ENCODE measurements at places on chromosomes 11 and 22.
A peak's percentile ranks its signal among the peaks of the same experiment; 100 is the strongest.

DNA sequence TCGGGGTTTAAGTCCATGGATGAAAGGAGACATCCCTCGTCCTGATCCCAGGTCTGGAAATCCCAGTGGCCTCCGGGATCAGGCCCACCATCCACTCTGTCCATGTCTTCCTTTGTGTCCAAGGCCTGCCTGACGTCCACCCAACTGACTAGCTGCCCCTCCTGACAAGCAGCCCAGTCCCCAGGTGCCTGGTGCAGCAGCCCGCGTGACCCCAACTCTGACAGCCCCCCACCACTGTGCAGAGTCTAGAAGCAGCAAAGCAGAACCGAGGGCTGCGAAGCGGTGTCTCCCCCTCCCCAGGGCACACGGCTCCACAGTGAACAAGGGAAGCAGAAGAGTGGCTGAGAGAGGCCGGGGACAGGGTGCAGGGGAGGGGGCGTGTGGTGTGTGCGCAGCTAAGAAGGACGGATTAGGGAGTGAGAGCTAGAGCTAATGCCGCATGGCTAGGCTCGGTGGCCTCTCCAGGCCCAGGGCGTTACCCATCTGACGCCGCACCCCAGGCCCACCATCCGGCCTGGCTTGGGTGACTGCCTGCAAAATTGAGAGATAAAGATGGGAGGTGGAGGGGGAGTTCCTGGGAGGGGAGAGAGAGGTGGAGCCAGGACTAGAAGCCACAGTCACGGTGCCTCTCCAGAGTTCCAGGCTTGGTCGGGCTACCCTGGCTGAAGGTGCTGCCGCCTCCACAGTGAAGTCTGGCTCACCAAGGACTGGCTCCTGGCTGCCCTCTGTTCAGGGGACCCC lies 16.6 kb upstream of the BAIAP2L2 start:
- no peak for DNase-seq

- no peak for DNase-seq
These were observed 293.3 kb upstream of the MPPED2 start for GRCh38 chr11:30879322-30880005.

GRCh38 chr22:23192133-23192532 lies 11.8 kb downstream of the BCR start:
- no peak for DNase-seq

DNA sequence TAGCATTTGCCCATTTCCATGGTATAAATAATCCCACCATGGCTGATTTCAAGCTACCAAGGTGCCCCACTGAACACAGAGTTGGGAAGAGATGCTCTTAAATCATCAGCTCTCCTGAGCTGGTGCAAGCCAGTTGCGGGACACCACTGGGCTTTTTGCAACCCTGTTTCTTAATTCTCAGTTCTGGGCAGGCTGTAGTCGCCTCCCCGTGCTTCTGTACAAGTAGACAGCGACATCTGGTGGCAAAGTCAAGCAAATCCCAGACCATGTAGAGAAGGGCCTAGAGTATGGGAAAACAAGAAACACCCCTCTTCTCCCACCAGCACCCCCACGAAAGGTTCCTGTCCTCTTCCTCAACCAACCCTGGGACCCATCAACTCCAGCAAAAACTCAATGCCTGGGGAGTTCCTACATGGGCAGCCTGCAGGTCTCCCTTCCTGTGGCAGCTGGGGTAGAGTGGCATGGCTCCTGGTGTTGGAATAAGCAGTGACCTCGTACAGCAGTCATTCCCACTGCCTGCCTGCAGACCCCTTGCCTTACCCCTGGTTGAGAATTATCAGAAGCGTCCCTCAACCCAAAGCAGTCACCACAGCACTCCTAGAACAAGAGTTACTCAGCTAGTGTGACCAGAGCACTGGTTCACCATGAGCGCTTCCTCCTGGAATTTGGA lies 68.4 kb downstream of the IGLL5 start:
- peak; percentile 36 for DNase-seq

DNA sequence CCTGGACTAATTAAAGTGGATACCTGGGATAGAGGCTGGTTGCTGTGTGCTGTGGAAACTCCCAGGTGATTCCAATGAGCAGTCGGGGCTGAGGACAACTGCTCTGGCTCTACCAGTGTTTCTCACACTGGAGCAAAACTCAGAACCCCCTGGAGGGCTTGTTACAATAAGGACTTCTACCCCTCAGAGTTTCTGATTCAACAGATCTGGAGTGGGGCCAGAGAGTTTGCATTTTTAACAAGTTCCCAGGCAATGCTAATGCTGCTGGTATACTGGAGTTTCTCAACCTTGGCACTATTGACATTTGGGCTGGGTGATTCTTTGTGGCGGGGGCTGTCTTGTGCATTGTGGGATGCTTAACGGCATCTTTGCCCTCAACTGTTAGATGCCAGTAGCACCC lies 353.7 kb downstream of the MIAT start:
- DNase-seq = no peak

- no peak for DNase-seq
These were observed 34.0 kb upstream of the P4HA3 start for GRCh38 chr11:74345420-74345819.

DNA sequence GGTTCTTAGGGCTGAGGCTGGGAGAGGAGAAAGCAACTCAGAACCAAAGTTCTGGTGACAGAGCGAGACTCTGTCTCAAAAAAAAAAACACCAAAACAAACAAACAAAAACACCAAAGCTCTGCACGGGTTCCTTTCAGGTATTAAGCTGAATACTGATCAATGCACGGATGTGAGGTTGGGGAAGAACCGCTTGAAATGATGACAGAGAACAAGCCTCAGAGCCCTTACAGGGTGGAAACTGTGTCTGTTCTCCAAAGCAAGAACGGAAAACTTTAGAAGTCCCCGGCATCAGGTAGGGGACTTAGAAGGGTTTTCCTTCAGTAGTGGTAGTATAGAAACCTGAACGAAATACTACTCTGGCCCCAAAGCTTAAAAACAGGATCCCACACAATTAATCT lies 260.0 kb downstream of the TBC1D22A start:
- DNase-seq = no peak

GRCh38 chr11:7490054-7490453 lies 4.7 kb downstream of the OLFML1 start:
- no peak for DNase-seq

GRCh38 chr11:47828284-47828683 lies 19.9 kb downstream of the NUP160 start:
- DNase-seq = no peak

GRCh38 chr11:46738887-46739286 lies 19.9 kb downstream of the F2 start:
- no peak for DNase-seq

- DNase-seq = peak; percentile 5
These were observed 711 bp downstream of the FDX1 start for GRCh38 chr11:110430267-110431050.

GRCh38 chr11:80443177-80443576 lies 1002.3 kb upstream of the TENM4 start:
- no peak for DNase-seq

DNA sequence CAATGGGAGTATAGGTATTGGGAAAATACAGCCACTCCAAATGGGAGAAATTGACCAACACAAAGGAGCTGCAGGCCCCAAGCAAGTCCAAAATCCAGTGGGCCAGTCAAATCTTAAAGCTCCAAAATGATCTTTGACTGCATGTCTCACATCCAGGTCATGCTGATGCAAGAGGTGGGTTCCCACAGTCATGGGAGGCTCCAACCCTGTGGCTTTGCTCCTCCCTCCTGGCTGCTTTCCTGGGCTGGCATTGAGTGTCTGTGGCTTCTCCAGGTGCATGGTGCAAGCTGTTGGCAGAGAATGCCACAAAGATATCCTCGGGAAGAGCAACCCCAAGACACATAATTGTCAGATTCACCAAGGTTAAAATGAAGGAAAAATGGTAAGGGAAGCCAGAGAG lies 80.8 kb downstream of the IGLL5 start:
- DNase-seq = no peak

DNA sequence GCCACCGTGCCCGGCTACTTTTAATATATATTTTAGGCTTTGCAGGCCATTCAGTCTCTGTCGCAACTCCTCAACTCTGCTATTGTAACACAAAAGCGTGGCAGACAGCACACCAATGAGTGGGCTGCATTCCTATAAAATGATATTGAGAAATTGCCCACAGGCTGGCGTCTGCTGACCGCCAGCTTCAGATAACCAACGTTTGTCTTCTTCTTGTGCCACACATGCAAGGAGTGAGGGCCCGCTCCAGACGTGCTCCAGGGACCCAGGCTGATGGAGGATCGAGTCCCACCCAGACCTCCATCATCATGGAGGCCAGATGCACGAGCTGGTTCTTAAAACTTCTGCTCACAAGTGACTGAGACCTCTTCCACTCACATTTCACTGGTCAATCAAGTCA lies 35.4 kb upstream of the LINC01488 start:
- no peak for DNase-seq

GRCh38 chr22:31861226-31861840 lies 83.0 kb upstream of the YWHAH start:
- DNase-seq = peak; percentile 16

GRCh38 chr22:41842996-41843970 lies 10.4 kb downstream of the SREBF2 start:
- DNase-seq = no peak

- DNase-seq = no peak
These were observed 28.2 kb downstream of the HSD17B12 start for GRCh38 chr11:43708776-43709175.

GRCh38 chr11:12275818-12276217 lies 101.6 kb upstream of the PARVA start:
- DNase-seq = no peak

DNA sequence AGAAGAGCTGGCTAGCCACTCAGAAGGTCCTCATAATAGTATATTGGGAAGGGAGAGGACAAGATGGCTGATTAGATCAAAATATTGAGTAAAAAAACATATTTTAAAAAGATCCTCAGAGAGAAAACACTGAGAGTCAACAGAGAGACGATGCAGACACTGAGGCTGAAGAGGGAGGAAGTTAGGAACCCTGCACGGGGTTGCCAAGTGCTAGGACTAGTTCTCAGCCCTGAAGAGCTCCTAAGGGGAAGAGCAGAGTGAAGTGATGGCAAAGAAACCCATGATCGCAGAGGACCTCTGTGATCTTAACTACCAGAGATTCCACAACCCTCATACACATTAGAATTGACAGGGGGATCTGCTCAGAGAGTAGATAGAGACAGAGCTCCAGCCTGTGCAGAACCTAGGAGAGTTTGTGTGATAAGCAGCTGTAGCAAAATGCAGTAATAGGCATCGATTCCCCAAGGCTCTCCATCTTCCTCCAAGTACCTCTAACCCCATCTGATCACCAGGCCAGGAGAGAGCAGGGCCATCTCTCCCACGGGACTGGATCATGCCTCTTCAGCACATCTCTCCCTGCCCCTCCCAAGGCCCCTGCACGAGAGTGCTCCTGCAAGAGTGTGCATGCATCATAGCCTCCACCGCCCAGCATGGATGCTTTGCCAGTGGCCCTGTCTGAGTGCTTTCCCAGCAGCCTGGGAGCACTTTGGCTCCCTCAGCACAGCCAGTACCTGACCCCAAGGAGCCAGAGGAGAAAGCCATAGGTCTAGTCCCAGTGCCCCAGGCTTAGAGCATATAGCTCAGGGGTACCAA lies 41.2 kb upstream of the ARL14EP start:
- DNase-seq = no peak

GRCh38 chr11:96328395-96329010 lies 14.5 kb downstream of the MAML2 start:
- DNase-seq = no peak

DNA sequence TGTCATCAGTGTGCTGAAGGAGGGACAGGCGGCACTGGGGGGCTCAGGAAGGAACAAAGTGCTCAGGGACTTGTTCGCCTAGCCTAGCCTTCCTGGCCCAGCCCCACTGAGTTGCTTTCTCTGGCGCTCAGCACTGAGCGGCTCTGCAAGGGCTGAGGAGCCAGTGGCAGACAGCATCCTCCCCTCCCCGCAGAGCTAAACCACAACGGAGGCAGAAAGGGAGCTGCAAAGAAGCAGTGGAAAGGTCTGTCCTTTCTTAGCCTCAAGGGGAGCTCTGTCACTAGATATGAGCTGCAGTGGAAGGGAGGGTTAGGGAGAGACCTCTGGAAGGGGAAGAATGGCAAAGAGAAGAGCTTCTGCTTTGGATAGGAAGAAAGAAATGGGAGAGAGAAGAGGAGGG lies 89.7 kb upstream of the PHOX2A start:
- DNase-seq = no peak

DNA sequence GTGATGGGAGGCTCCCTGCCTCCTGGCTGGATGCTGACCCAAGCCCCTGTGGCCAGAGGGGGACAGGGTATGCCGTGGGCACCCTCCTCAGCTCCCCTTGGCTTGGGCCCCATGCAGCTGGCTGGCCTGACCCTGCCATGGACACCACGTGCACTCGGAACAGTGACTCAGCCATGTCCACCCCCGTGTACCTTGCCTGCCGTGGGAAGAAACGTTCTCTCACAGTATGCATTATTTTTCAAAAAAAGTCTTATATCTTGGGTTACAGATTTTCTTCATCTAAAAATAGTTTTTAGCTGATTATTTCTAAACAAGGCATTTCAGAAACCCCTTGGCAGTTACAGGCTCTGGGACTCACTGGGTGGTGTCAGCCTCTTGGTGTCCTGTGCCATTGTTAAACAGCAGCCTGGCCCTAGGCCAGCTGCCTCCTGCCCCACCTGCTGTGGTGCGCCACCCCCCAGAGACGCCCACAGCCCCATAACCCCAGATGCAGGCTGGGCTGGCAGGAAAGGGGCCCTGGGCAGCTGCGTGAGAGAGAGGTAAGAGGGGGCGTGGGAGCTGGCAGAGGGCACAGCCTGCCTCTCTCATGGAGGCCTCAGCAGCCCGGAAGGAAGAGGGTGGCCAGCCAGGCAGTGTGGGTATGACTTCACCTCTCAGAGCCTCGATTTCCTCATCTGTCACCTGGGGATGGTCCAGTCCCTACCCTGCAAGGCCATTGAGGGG lies 99.8 kb downstream of the MORC2 start:
- DNase-seq = no peak

DNA sequence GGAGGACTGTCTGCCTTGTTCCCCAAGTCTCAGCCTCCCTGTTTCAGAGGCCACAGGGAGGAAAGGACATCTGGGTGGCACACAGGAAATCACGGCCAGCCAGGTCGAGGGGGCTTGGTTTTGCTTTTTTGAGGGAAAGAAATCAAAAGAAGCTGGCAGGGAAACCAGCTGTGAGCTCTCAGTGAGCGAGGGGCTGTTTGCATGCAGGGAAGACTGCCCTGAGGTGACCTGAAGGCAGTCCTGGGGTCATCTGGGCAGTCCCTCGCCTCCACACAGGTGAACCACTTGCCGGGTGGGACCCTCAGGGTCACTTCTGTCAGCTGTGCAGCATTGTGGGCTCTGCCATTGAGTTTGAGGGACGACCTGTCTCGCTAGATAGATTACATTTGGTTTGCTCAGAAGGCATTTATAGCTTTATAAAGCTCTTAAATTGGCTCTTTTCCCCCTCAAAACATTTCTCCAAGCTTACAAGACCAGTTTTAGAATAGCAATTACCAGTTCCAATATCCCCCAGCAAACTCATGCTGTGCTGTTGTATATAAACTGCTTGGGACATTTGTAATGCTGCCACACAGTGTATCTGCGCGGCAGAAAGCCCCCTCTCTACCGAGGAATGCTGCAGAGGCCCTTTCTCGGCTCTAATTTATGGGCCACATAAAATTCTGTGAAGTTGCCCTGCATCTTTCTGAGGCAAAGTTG lies 28.3 kb downstream of the PKNOX2 start:
- no peak for DNase-seq

Data from stimulated activated CD8-positive, alpha-beta memory T cell treated with anti-CD3 and anti-CD28 coated beads, Interleukin-2, amount 100 ng/mL, for 48 hours (primary cell).